GM13976 (cell line): ENCODE measurements at places on chromosomes 1 and 21.

DNA sequence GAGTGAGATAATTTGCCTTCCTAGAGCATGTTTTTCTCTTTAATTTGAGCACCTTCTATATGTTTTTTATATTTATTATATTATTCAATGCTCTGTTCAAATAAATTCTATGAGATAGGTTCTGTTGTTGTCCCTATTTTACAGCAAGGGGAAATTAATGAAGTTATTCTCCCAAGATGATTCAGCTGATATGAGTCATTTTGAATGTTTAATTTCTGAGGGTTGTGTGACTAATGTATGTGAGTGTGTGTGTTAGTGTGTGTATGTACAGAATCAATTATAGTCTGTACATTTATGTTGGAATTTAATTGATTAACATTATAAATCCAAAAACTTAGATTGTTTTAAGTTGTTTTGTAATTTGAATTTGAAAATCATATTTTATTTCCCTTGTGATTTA lies 1536.7 kb upstream of the B3GALT2 start:
- DNase-seq, result no peak

DNA sequence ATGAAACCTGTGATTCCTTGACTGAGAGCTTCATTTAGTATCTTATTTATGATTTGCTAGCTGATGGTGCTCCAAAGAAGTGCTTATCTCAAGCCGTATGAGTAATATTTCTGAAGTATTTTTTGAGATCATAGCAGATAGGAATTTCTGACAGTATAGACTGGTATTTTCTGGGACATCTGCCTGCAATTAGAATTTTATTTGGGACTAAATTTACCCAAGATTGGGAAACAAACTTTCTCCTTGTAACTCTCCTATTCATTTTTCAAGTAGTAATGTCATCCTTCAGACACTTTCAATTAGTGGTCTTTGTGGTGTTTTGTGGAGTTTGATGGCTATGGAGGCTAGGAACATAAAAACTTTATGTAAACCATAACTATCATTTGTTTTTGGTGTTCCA lies 597.2 kb upstream of the ZP4 start:
- no peak for DNase-seq

DNA sequence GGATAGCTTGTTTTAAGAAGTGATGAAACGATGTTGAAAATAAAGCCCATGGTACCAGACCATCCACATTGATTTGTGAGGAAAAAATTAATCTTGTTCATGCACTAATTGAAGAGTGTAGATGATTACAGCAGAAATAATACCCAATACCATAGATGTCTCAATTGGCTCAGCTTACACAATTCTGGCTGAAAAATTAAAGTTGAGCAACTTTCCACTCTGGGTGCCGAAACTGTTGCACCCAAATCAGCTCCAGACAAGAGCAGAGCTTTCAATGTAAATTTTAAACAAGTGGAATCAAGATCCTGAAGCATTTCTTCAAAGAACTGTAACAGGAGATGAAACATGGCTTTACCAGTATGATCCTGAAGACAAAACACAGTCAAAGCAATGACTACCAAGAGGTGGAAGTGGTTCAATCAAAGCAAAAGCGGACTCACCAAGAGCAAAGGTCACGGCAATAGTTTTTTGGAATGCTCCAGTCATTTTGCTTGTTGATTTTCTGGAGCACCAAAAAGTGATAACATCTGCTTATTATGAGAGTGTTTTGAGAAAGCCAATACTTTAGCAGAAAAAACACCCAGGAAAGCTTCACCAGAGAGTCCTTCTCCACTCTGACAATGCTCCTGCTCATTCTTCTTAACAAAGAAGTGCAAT lies 16.1 kb upstream of the KCNA3 start:
- DNase-seq, result no peak

DNA sequence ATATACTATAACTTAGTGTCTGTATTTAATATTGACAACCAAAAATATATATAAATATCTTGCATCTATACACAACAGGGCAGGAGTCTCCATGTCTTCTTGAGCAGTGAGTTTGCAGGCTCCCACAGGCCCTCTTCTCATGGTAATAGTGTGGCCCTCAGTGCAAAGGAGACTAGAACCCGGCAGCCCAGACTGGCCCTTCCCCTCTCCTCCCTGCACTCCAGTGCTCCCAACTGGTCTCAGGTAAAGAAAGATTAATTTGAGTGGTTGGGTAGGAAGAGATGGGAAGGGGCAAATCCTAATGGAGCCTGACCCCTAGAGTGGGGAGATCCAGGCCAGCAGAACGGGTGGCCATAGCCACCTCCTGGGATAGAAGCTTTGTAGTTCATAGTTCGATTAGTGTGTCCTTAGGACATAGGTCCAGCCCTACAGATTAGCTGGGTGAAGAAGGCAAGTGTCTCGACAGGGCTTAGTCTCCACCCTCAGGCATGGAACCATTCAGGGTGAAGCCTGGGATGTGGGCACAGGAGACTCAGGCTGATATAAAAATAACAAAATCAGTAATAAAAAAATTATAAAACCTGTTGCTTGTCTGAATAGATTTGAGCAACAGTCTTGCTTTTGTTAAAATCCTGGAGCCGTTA lies 32.3 kb downstream of the SLC2A1 start:
- no peak for DNase-seq

- no peak for DNase-seq
Observed at GRCh38 chr21:36377391-36377842, 7.8 kb upstream of the CHAF1B start.

- DNase-seq, result peak; percentile 26
Observed at GRCh38 chr1:169949139-169949538, 55.4 kb upstream of the SCYL3 start.

DNA sequence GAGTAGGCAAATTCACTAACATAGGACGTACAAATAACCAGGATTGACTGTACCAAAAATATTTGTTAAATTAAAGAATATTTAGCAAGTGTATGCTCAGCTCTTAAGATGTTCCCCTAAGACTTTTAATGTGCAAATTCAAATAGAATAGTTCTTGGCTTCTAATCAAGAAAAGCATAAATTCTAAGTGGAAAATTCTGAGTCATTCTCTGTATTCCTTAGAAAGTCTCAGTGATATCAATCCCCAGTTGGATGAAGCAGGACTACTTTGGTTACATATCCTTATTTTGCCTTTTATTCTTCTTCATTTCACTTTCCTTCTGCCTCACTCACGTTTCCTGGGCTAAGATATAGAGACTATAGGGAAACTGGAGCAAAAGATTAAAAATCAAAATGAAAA lies 130.2 kb downstream of the IFI44 start:
- DNase-seq, result no peak

- DNase-seq, result no peak
Observed at GRCh38 chr1:88276163-88276562, 407.9 kb upstream of the PKN2 start.

GRCh38 chr1:185207980-185208602 lies 51.1 kb downstream of the SWT1 start:
- DNase-seq, result no peak

GRCh38 chr1:16207318-16208269 lies 4.9 kb downstream of the ARHGEF19 start:
- no peak for DNase-seq

DNA sequence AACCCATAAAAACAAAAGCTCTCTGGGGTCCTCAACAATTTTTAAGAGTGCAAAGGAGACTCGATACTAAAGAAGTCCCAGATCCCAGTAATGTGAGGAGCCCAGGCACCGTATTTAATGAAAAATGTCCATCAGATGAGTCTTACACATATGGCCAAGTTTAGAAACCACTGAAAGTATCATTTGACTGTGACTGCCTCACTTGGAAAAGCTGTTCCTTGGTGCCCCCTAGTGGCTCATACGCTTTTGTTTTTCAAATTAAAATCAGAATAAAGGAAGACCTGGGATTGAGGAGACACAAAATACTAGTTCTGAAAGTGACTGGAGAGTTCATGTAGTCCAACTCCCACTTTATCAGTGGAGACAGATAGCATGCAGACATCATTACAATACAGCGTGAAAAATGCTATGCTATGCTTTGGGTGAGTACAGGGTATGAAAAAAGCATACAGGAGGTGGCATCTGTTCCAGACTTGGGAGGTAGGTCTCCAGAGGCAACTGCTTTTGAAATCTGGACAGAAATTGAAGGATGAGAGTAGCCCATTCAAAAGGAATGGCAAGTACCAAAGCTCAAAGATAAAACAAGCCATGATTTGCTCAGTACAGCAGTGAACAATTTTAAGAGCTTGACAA lies 33.8 kb downstream of the GDAP2 start:
- peak; percentile 51 for DNase-seq

DNA sequence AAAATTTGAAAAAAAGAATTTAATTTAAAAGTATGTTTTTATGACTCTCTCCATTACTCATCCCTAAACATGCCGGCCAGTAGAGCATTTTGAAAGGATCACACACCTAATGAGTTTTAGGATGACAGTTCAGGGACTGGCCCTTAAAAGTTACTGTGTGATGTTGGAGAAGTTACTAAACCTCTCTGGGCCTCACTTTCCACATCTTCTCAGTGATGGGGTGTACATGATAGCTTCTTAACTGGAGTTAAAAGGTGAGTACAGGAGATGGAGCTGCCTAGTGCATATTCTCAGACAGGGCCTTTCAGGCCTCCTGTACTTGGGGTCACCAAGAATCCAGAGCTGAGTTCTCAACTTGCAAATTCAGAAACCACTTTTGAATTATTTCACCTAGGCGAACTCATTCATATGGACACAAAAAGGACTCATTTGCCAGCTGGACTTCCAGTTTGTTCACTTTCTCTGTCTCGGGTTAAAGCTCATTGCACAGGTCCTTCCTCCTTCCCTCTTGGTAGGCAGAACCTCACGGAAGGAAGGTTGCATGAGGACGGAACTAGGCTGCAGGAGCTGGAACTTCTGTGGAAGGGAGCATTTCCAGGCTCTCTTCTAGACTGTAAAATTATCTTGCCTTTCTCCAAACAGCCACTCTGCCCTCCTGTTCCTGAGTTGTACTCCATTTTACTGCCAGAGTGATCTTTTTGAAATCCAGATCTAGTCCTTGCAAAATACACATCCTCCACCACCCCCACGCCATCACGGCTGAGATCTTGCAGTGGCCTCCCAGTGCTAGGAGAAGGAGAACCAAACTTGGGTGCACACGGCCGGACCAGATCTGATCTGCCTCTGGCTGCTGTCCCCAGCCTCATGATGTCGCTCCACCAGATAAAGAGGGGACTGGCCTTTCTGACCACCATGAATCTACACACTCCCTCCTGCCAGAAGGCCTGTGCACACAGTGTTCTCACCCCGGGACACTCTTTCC lies 4.3 kb upstream of the SLC30A1 start:
- no peak for DNase-seq

GRCh38 chr1:59289570-59289969 lies 7.3 kb upstream of the FGGY start:
- DNase-seq, result no peak

GRCh38 chr21:38833117-38833516 lies 27.4 kb downstream of the ETS2 start:
- no peak for DNase-seq

DNA sequence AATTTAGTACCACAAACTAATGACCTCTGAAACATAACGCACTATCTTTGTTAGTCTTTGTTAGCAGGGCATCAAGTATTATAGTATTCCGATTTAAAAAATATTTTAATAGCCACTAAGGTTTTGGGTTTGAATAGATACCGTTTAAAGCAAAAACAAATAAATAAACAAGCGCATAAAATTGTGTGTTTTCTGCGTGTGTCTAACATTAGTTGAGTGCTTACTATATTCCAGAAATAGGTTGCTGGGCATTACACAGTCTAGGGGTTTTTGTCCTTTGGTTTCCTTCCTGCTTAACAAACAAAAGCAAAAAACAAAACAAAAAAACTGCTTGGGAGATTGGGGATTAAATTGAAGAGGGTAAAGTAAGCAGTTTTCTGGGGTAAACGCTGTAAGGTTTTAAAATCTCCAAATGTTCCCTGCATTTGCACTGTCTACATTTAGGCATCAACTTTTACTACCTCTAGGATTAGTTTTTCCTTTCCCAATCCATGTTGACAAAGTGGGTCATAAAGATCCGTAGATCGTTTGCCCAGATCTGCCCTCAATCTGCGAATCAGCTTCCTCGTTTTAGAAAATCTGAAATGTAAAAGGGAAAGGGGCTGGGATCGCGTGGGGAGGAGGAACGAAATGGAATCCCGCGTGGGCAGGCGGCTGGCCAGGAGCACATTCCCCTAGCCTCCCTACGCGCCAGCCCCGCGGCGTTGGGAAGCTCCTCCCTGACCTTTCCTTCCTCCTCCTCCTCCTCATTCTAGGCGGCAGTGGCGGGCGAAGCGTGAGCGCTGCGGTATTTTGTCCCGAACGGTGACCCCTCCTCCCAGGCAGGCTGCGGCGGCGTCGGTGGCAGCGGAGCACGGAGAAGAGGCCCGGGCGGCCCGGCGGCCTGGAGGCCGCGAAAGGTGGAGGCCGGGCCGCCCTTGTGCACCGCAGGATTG lies at the start of gene KCTD3:
KCTD3 (plus strand) TSS at position 749 of the 935 bp plus-strand sequence. CDS start 382 bp downstream, outside the sequence.
- DNase-seq, result no peak

GRCh38 chr1:172833954-172834353 lies 175.1 kb downstream of the FASLG start:
- DNase-seq, result no peak
